ENCODE measurements at places on chromosomes 16 and 17.

DNA sequence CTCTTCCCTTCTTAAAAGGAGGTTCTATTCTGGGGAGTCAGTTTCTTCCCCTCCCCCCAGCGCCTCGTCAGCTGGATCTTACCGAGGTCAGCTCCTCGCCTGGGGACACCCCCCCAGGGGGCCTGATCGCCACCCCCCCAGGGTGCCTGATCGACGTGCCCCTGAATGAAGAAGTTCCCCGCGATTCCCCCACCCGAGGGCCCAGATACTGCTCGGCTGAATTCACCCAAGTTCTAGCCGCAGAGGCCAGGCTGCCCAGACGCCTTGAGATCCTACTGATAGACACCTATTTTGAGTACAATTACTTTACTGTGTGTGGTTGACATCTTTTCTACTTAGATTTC, 1.4 kb downstream of the RAB11FIP3 start:
- no peak for DNase-seq

GRCh38 chr17:29155227-29155965, 24.8 kb downstream of the MYO18A start:
- peak; percentile 41 for DNase-seq

- no peak for DNase-seq
Measured at GRCh38 chr17:59131131-59131530, 23.9 kb downstream of the SKA2 start.

- no peak for DNase-seq
Measured at GRCh38 chr17:61495161-61495857, 43.1 kb downstream of the TBX4 start.

- DNase-seq, result no peak
Measured at GRCh38 chr17:82035956-82036633, 1.4 kb downstream of the DCXR start.

- no peak for DNase-seq
Measured at GRCh38 chr17:69672924-69673323, 258.4 kb downstream of the MAP2K6 start.

- peak; percentile 9 for DNase-seq
Measured at GRCh38 chr17:27245230-27245696, 48.7 kb upstream of the WSB1 start.

- no peak for DNase-seq
Measured at GRCh38 chr16:12253731-12254130, 277.2 kb downstream of the SNX29 start.

DNA sequence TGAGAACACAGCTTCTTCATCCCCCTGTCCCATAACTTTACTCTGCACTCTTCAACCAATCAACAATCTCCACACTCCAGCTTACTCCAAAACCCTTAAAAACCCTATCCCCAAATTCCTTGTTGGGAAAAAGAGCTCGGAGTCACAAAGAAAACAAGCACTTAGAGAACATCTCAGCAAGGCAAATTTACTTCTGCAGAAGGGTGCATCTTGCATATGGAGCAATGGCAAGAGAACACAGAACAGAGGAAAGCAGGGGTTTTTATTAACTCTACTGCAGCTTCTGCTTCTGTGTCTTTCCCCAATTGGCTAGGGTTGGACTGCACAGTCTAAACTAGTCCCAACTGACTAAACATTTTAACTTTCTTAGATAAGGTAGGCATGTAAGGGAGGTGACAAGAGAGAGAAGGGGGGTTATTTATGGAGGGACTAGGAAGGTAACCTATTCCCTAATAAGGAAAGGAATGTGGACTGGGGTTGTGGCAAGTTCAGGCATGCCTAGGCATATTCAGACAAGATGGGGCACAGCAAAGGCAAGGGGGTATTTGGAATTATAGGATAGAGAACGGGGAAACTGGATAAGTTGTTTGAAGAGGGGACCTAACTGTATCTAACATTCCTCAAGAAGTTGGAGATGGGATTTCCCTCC, 125.5 kb downstream of the CACNG3 start:
- DNase-seq, result no peak

DNA sequence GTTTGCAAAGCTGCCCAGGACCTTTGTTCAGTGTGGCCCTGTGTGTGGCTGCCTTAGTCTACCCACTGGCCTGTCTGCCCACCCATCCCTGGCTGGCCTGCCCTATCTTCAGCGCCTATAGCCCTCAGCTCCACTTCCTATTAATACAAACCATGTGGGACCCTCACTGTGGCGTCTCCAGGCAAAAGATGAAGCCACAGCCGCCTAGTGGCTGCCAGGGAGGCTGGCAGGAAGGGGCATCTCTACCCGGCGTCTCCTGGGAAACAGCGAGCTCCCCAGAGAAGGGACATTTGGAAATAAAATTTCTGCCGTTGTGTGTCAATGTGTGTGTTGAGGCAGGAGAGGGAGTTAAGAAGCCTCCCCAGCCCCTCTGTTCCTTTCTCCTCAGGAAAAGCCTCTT, 31.5 kb downstream of the NEUROD2 start:
- DNase-seq, result no peak

GRCh38 chr17:46940692-46941404, 17.9 kb downstream of the GOSR2 start:
- DNase-seq, result peak; percentile 56

- DNase-seq, result no peak
Measured at GRCh38 chr16:31084584-31085302, 4.0 kb downstream of the PRSS53 start.

GRCh38 chr16:87836844-87837581, 32.3 kb downstream of the SLC7A5 start:
- no peak for DNase-seq

DNA sequence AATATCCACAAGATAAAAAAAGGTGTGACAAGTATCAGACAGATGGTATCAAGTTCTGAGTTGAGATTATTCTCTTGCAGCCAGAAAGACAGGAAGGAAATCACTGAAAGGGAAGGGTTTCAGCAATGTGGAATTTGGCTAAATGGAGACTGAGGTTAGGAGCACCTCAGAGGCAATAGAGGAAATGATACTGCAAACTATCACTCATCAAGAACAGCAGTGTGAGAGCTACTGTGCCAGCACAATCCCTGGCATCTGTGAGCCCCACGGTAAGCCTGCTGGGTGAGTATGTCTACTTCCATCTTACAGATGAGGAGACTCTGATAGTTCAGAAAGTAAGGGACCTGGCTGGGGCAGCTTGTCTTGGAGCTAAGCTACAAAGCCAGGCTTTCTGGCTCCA, 162.0 kb downstream of the SALL1 start:
- DNase-seq, result no peak

DNA sequence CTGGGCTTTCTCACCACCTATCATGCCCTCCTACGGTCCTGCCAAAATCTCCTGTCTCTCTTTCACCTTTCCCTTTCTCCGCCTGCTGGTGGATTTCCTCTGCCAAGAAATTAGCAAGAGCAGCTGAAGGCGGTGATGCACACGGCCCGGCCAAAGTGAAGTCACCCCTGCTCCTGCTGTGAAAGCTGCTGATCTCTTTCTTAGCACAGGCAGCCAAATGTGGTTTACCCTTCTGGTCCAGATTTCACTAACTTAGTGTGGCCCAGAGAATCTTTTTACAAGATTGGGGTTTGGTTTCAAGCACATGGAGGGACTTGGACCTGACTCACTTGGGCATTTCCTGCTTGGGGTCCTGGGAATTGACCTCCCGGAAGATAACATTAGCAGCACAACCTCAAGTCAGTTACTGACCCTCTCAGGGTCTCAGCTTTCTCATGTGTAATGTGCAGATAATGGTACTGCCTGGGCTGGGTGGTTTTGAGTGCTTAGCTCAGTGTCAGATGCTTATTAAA, 155.7 kb downstream of the SOCS1 start:
- no peak for DNase-seq

DNA sequence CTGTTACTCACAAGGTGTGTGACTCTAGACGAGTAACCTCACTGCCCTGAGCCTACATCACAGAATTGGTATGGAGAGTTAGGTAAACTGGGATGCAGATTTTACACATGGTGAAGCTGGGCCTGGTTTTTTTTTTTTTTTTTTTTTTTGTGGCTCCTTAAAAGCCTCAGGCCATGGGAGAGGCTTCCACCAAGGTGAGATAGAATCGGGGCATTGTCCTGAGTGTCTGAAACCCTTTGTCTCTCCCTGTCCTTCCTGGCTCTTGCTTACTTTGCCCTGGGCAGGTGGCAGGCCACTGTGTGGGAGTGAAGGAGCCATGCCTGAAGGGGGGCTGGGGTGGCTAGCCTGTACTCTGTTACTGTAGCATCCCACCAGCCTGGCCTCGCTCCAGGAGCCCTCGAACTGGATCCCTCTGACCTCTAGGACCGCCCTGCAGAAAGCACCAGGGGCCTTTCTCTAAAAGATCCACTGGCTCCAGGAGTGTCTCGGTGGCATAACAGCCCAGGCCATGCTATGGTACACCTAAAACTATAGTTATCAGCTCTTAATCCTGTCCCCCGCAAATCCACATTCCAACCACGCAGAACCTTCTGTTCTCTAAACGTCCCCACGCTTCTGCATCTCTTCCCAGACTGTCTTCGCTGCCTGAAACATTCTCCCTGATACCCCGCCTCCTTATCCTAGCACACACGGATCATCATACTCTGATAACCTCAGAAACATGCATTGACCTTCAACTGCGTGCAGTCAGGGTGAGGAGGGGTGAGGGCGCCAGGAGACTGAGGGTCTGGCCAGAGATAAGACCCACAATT, 1.7 kb upstream of the SLC13A2 start:
- no peak for DNase-seq

DNA sequence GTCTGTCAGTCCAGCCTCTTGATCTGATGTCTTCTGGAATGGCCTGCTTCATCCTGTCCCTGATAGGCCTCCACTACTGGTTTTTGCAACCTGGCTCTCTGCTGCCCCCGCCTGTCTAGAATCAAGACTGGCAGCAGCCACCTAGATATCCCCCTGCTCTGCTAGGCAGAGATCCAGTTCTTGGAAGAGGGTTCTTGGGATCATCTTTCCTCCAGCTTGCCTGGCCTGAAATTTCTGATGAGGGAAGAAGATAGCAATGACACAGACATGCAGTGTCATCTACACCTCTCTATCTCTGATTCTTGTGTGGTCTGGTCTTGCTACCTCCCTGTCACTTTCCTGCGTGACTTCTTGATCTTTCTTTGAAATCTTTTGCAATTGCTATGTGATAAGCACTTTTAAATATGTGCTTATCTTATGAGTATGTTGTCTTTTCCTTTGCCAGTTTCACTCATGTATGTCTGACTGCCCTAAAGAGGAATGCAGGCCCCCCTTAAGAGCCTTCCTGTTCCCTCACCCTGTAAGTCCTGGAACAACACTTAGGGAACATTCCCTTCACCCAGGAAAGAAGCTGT, 20.3 kb upstream of the NFATC3 start:
- peak; percentile 66 for DNase-seq

DNA sequence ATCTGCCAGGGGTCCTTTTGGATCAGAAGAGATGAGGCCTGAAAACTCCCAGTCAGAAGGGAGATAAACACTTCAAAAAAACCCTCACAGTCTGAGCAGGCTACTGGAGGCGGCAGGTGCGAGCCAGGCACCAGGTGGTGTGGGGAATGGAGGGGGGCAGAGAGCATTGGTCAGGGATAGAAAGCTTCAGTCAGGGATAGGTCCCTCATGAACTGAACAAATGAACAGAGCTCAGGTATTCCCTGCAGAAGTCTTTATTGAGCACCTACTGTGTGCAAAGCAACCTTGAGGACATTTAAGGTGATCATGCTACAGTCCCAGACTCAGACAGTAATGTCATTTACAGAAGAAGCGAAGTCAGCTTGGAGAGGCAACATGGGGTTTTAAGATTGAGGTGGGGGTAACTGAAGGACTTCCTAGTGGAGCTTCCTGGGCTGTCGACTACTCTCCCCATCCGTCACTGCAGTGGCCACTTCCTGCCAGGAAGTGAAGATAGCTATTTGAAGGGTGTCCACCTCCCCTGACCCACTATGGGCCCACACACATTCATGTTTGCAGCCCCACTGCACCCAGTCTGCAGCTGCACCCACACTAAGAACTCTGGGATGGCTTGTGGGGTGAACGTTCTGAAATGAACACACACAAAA, 3.2 kb downstream of the KIFC3 start:
- DNase-seq, result no peak

DNA sequence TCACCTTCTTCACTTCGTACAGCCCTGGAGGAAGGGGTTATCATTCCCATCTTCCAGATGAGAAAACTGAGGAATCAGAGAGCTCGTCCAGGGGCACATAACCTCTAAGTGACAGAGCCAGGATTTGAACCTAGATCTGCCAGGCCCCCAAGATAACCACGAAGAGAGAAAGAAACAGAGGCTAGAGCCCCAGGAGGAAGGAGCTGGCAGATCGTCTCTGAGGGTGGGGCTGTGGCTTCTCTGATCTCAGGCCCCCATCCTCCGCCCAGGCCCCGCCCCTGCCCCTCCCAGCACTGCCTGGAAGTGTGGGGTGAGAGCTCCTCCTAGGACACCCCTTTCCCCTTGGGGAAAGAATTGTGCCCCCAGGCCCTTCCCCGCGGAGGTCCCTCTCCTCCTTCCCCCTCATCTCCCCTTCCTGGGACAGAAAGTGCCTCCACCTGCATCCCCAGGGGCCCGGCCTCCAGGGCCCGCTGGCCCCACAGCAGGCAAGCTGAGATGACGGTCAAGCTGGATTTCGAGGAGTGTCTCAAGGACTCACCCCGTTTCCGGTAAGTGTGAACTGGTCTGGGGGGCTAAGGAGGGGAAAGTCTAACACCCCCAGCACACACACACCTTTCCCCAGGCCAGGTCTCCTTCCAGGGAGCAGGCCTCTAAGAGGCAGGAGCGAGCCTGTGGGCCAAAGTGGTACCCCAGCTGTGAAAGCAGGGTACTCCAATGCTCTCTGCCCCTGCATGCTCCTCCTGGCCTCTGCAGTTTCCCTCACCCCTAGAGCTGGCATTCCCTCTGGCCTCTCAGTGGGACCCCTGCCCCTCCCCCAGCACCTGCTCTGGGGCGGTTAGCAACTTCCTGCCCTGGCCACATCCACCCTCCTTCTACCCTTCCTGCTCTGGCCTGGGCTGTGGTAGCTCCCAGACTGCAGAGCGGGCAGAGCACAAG, at the start of gene ACAP1:
ACAP1 (plus strand) TSS at position 290 of the 936 bp plus-strand sequence; CDS start at position 496, 206 bp downstream.
- peak; percentile 80 for DNase-seq

DNA sequence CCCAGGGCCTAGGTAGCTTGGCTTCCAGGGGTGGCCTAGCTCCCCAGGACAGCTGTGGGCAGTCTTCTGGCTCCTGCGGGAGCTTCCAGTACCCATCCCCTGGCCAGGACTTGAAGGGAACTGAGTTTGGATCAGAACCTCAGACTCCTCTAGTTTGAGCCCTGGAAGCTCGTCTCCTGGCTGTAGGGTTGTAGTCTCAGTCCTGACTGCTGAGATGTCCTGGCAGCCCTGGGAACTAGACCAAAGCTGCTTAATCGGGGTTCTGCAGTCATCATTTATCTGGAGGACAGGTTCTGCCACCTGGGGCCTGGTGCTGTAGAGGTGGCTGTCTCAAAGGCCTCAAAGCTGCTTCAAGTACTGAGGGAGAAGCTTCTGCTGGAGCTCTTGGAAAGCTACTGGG, 163.7 kb downstream of the WSCD1 start:
- no peak for DNase-seq

- no peak for DNase-seq
Measured at GRCh38 chr17:50437409-50437808, 11.4 kb downstream of the ACSF2 start.

GRCh38 chr16:79788949-79789348, 188.4 kb upstream of the MAF start:
- no peak for DNase-seq

- no peak for DNase-seq
Measured at GRCh38 chr17:34988644-34989043, 8.3 kb downstream of the LIG3 start.

GRCh38 chr17:18380471-18381157, 3.0 kb downstream of the EVPLL start:
- DNase-seq, result no peak
